ENCODE measurements at places on chromosomes 6 and 20. TPM values are rescaled to one million over a fixed set of nuclear protein-coding genes. Genes with fewer than 3 reads are reported as not detected.
A peak's percentile ranks its signal among the peaks of the same experiment; 100 is the strongest.

DNA sequence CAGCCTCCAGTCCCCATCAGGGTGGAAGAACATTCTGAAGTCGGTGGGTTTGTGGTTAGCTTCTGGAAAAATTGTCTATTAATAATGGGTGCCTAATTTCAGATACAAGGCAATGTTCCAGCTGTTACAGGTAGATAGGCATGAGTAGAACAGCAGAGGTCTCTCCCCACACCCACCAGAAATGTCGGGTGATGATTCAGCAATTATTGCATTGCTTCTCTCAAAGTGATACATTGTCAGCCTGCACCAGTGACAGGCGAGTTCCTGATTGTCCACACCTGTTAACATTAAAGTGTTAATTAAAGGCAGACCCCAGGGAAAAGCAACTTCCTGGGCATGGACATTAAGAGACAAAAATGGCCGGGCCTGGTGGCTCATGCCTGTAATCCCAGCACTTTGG is 18.9 kb upstream of the CLVS2 start:
- DNase-seq = no peak

DNA sequence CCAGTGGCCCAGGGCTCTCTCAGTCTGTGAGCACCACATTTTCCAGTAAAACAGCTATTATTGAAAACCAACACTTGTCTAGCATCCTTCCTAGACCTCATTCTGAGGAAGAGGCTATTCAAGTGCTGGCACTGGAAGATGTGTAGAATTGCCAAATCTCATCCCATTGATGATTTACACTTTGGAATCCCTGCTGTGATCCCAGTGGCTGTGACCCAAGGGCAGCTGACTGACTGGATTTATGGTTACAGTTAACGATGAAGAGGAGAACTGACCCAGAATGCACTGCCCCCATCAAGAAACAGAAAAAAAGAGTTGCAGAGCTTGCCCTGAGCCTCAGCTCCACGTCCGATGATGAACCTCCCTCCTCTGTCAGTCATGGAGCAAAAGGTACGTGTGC is 2.4 kb downstream of the CMTR1 start:
- no peak for DNase-seq

Gene TOMM34
- total RNA-seq = 38.7 TPM

Gene NMBR
- total RNA-seq = not detected

DNA sequence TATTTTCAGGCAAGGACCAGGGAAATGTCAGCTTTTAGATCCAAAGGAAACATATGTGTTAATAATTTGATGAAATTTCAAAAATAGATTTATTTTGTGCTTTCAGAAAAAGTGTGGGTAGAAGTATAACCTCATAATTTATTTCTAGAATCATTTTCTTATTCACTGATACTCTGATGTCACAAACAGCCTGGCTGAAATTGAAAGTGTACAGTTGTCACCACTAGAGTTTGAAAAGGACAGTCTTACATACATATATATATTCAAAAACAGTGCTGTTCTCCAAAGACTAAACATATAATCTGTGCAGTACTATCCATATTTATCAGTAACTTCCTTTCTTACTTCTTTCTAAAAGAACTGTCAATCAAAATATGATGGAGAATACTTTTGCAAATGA is 254.4 kb upstream of the KCNQ5 start:
- DNase-seq = no peak

DNA sequence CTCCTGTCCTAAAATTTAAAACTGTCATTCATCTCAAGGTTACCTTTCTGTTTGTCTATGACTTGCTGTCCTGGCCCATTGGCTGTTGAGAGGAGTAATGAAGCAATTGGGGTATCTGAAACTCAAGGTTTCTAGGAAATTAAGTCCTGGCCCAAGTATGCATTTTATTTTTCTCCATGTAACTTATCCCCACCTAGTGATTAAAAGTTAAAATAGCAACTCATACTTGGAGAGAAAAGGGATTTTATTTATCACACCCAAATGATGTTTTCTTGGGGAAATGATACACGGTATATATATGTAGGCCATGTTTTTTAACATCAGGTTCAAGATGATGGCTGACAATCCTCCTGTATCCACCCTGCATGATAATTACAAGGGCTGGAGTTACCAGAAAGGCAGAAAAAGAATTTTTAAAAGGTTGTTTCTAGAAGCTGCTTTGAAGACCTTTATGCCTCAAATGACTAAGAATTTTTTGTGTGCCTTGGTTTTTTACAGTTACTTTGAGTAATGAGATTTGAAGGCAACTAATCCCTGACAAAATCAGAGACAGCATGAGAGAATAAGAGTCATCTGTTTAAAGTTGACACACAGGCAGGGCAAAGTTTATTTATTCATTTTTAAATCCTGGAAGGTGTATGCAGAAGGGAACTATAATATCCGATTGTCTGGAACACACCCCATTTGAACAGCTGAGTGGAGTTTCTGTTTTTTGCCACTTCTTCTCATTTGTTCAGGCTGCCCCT is 28.9 kb upstream of the C6orf58 start:
- DNase-seq = peak; percentile 32

Data from GM23338 (cell line).